ENCODE measurements at places on chromosomes 4 and X.

DNA sequence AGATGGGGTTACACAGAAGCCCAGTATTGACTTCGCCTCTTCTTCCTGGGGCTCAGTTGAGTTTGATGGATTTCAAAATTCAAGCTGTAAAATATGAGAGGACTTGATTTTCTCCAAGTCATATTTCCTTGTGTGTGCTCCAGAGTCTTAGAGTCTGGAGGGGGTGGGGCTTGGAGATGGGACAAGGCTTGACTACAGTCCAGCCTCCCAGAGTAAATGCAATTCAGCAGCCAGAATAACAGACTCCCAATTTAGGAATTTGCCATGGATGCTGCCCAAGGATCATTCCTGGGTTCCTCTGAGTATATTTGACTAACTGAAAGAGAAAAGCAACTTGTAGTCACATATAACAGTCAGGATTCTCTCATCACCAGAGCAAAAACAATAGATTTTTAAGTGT, 53.7 kb upstream of the RBPJ start:
- no peak for DNase-seq

GRCh38 chr4:6516762-6517161, 44.3 kb upstream of the PPP2R2C start:
- no peak for DNase-seq

GRCh38 chrX:9765737-9766097, at the start of gene GPR143:
TSS of gene GPR143 (minus strand) at chrX:9765847. CDS start at chrX:9765817, 30 bp downstream.
- no peak for DNase-seq

DNA sequence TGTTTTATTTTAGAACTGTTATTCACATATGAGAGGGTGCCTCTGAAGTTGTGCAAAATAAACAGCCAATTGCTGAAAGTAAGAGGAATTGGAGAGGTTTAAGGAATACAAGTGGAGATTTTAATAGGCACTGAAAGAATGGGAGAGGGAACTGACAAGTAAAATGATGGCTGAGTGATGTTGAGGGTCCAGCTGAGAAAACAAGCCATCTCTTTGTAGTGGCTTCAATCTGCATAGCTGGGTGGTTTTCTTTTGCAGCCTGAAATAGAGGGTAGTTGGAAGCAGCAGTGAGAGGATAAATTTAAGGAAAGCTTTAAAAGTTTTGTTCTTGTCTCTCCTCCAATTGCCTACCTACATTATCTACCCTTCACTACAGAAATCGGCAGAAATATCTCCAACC, 106.7 kb upstream of the DGKK start:
- no peak for DNase-seq

DNA sequence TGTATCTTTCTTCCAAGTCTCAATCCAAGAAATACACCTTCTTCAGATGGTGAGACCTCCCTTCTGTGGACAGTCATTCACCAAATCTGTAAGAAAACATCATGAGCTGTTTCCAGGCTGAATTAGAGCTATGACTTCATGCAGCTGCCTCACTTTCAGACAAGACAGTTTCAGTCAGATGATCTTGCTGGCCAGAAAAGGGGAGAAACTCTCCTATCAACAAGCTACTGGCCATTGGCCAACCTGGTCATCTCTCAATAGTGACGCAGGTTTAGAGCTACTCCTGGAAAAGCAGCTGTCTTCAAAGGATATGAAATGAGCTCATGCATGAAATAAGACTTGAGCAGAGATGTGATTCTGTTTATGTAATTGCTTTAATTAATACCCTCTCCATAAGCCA, 69.6 kb upstream of the NDP start:
- no peak for DNase-seq

GRCh38 chr4:93359586-93359985, 469.0 kb upstream of the ATOH1 start:
- DNase-seq: no peak

- no peak for DNase-seq
These were observed 963 bp upstream of the USO1 start for GRCh38 chr4:75723163-75724065.

GRCh38 chrX:139936259-139936658, 3.4 kb upstream of the ATP11C start:
- no peak for DNase-seq

DNA sequence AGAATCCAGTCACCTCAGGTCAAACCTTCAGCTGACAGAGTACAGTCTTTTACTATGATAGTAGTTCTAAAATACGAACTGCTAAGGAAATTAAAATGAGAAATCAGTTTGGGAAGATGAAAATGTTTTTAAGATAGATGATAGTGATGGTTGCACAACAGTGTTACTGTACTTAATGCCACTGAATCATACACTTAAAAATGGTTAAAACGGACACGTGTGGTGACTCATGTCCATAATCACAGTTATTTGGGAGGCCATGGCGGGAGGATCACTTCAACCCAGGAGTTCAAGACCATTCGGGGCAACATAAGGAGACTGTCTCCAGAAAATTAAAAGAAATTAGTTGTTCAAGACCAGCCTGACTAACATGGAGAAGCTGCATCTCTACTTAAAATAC, 41.4 kb downstream of the ABHD18 start:
- DNase-seq: no peak

DNA sequence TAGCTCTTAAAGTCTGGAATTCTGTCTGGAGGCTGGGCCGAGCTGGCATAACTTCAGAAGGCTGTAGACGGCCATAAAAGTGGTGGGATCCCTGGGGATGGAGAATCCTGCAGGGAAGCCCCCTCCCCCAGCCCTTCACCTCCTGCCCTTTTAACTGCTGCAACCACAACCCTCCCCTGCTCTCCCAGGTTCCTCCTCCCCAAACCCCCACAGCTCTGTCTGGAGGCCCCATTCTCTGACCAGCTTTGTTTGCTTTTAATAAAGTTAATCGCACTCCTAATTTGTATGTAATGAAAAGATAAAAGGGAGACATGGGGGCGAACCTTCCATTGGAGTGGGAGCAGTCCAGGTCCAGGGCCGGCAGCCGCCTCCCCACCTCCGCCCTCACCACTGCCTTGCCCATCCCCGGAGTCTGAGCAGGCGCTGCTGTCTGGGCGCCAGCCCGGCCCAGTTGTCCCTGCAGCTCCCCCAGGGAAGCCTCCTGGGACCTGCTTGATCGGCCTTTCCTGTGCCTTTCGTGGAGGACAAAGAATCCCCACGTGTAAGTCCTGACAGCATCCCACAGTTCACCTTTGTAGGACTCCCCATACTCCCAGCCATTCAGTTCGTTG, 84.3 kb downstream of the PJA1 start:
- no peak for DNase-seq

- DNase-seq: no peak
These were observed 66.9 kb upstream of the BMPR1B start for GRCh38 chr4:94690851-94691254.

DNA sequence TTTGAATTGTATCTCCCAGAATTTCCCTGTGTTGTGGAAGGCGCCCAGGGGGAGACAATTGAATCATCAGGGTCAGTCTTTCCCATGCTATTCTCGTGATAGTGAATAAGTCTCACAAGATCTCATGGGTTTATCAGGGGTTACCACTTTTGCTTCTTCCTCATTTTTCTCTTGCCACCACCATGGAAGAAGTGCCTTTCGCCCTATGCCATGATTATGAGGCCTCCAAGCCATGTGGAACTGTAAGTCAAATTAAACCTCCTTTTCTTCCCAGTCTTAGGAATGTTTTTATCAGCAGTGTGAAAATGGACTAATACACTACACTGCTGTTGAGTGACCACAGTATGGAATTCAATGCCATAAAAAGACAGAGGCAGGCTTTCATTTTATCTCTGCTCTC, 12.2 kb downstream of the CENPC start:
- DNase-seq: no peak

DNA sequence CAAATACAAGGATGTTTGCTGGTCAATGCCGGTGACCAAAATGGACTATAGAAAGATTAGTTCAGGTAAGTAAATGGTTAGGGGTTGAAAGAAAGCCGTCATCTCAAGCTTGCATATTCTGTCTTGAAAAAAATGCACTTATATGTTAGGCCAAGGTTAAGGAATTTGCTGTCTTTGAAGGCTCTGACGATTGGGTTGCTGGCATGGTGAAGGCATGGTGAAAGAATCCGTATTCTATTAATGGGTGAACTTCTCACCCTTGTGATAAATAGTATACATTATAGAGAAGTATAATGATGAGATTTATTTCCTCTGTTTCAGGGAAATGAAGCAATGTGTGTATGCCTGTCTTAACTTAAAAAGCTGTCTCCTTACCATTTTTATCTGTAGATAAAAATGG, 132.6 kb downstream of the ADGRL3 start:
- DNase-seq: no peak

- DNase-seq: no peak
These were observed 62.9 kb upstream of the UGT8 start for GRCh38 chr4:114535725-114536124.

DNA sequence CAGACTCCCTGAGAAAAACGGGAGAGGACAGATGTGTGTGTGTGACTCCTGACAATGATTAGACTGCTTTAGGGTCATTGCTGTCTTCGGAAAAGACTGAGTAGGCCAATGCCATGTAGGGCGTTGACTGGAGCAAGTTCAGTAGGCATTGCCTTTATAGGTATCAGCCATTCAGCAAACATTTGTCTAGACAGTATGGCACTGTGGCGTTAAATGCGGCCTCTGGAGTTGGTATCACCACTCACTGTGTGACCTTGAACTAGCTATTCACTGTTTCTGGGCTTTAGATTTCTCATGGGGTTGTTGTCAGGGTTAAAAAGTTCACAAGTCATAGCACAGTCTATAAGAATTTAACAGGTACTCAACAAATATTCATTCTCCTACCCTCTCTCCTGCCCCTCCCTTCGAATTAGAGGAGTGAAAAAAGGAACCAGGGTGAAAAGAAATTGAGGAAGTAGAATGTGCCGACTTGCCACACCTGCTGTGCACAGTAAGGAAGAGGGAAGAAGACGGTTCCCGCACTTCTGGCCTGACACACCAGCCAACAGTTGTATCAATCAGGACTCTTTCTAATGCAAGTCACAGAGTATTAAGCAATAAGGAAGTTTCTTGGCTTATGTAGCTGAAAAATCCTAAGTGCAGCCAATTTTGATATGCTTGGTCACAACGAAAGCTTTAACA, 83.2 kb upstream of the PLAC8 start:
- no peak for DNase-seq

DNA sequence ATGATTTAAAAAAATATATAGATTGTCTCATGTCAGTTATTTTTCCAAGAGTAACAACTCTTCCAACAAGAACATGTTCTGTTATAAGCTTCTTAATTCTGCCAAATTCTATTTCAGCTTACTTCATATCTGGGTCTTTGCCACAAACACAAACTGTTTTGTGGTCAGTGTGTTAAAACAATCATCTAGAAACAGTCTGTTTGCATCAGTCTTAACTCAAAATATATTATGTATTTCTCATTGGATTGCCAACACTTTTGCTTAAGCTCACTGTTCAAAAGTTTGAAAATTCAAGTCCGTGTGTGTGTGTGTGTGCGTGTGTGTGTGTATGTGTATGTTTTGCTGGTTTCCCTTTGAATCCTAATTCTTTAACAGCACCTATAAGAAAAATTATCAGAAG, 752.3 kb upstream of the NDST4 start:
- DNase-seq: no peak

DNA sequence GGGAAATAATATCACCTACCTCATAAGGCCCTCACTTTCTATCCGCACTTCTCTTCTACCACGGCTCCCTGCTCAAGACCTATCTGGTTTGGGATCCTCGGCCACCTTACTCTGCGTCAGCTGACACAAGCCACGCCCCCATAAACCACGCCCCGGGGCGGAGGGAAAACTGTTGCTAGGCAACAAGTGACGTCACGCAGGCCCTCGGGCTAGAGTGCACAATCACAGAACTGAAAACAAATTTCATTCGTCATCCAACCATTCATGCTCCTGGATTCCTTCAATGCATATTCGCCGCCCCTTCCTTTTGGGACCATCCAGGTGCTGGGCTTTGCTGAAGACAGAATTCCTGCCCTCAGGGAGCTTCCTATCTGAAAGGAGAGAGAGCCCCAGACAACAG, 66.3 kb downstream of the SMC1A start:
- no peak for DNase-seq

DNA sequence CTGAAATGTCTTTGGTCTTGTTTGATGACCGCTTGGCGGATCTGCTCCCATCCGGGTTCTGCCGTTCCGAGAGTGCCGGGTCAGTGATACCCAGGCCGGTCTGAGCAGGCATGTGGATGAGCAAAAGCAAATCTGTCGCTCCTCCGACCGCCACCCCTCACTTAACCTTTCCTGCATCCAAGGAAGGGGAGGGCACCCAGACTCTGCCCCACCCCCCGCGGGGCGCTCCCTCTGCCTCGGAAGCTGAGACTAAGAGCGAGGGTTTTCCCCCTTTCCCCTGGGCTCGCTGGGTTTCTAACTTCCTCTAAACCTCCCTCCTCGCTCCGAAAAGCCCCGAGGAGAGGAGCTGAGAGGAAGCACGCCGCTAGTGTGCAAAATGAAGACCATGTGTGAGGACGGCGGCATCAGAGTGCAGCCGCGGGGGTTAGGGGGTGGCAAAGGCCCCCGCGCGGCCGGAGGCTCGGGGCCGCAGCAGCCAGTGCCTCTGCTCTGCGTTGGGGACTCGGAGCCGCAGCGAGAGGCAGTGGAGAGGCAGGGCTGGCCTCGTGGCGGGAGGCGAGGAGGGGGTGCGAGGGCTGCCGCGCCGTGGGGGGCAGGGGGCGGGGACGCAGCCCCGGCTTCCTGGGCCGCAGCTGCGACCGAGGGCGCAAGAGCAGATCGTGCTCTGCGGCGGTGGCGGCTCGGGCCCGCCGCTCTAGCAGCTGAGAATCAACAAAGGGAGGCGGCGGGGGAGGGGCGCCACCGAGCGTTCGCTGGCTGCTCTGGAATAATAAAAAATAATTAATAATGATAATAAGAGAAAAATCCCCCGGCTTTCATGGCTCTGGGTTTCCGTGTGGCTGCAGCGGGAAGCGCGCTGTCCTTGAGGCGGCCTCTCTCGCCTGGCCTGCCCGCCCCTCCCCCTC, 55.8 kb upstream of the BCOR start:
- no peak for DNase-seq

- no peak for DNase-seq
These were observed 42.8 kb upstream of the KLHL34 start for GRCh38 chrX:21700967-21701366.

DNA sequence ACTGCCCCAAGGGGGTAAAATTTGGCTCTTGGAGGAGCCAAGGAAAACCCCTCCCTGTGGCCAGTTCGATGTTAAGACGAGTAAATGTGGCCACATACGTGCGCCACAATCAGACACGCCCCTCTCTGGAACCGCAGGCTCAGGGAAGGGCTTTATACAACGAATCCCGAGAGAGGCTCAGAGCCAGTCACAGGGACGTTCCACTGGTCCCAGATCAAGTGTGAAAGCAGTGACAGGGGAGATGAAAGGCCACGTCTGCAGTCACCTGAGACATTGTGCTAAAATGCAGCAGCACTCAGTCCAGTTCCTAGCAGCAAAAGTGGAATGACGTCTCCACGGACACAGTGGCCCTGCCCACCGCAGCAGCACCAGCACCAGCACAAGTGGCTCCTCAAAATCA, 68.0 kb downstream of the ACOX3 start:
- DNase-seq: no peak

DNA sequence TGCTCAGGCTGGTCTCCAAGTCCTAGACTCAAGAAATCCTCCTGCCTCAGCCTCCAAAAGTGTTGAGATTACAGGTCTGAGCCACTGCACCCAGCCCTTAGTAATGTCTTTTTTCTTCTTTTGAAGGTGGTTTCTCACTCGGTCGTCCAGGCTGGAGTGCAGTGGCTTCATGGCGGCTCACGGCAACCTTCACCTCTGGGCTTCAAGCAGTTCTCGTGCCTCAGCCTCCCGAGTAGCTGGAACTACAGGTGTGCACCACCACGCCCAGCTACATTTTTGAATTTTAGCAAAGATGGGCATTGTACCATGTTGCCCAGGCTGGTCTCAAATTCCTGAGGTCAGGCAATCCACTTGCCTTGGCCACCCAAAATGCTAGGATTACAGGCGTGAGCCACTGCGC, 32.3 kb upstream of the ASMTL start:
- no peak for DNase-seq
